Stimulated activated CD8-positive, alpha-beta memory T cell treated with anti-CD3 and anti-CD28 coated beads, Interleukin-7, amount 100 ng/mL, for 24 hours (primary cell): ENCODE measurements at places on chromosomes 7 and 10.

DNA sequence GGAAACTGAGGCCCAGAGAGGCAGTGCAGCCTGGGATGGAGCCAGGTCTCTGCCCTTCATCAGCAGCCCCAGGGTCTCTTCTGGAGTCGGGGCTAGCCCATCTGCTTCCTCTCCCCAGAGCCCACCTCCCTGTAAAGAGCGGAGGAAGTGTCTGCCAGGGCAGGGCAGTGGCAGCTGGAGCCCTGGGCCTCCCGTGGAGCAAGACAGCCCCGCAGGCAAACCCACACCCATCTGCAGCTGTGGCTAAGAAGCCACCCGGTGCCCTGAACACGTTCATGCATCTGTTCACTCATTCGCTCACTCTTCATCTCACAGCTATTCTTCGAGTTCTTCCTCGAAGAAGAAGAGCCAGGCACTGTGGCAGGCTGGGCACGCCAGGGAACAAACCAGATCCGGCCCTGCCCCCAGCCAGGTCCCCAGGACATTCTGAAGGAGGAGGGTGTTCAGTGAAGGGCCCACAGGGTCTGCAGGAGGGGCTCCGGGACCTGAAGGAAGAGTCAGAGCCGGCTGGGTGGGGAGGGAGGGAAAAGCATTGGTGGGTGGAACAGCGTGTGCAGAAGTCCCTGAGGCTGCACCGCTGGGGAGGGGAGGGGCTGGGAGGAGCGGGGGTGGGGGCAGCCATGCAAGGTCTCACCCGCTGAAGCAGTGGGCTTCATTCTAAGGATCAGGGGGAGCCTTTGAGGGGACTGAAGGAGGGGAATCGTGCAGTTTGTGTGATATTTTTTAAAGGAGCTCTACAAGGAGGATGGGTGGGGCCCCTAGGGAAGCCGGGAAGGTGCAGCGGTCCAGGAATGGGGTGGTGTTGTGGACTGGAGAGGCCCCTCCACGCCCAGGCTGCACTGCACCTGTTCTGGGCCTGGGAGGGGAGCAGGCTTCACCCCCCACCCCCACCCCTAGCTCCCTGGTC, 99.1 kb downstream of the UNCX start:
- DNase-seq = no peak

GRCh38 chr7:132059141-132059540, 502.7 kb upstream of the PODXL start:
- DNase-seq = no peak

DNA sequence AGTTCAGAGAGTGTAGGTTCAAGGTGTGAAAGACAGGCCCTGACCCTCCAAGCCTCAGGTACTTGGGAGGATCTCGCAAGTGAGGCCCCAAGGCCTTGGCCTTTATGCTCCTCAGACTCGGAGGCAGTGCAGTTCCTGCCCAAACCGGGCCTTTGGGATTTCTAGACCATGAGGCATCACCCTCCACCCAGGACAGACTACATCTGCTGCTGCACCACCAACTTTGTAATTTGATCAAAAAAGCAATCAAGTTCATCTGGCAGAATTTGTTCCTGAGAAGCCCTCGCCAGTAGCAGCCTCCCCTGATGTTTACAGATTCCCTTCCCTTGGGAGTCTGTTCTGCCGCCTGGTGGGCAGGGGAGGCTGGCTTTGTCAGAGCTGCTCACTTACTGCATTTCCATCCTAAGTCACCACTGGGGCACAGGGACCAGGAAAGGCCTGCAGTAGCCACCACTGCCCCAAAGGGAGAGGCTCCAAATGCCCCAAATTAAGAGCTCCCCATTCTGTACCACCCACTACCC, 2.1 kb downstream of the CAMK2G start:
- DNase-seq = no peak

- no peak for DNase-seq
Measured at GRCh38 chr10:99981581-99982199, 28.1 kb downstream of the DNMBP start.

DNA sequence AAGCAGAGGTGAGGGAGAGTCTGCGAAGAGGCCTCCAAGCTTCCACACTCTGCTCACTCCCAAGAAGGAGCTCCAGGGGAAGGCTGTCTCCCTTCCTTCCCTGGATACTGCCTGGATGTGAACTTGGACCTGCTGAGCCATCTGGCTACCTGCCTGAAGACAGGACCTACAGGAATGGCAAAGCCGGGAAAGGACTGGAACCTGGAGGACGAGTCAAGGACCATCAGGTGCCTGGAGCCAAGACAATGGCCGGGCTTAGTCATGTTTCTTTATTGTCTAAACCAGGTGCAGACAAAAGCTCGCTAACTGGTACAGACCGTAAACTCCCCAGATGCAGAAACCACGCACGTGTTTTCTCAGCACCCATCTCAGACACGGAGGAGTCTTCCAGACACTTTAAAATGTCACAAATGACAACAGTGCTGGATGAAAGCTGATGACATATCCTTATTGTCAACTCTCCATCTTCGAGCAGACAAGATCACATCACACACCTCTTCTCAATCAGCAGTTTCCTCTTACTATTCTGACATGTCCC, 12.1 kb downstream of the ASB13 start:
- DNase-seq = no peak

GRCh38 chr10:97503406-97503805, 4.7 kb downstream of the UBTD1 start:
- DNase-seq = no peak

DNA sequence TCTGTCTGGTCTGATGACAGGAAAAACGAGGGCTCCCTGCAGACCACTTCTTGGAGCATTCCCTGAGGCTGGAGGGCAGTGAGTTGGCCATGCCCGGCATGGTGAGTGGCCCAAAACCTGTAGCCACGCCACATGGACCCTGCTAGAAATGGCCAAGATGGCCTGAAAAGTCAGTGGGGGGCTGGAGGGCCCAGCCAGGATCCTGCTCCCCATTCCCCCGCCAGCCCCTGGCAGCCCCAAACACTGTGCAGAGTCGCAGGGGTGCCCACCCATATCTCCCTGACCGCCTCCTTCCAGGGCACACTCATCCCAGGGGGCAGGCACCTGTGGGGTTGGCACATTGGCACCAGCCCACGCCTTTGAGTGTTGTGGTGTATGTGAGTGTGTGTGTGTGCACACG, 18.7 kb upstream of the PPP2R2D start:
- DNase-seq = no peak
